Muscle of leg (tissue), 16 donors: ENCODE measurements at places on chromosomes 6 and 20. TPM values are rescaled to one million over a fixed set of nuclear protein-coding genes. Genes with fewer than 3 reads are reported as not detected.

DNA sequence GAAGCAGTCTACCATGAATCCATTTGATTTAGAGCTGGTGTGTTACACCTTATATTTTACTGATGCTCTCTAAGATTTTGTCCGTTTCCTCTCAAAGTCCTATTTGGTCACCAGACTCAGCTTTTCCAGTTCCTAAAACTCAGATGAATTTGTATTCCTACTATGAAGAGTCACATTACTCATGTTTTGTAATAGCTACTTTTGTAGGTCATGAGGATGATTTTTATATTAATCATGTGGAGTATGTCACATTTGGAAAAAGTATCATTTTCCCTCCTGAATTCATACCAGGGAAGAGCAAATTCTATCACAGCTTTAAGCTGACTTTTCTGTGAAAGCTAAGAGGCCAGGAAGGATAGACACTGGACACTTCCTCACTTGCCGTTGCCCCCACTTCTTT, 140.6 kb upstream of the SCGN start:
- no peaks in the 10 kb centered on the region for H3K36me3 ChIP-seq
- peak; percentile 59 for DNase-seq
- no peaks in the 10 kb centered on the region for H3K27me3 ChIP-seq
- H3K4me1 ChIP-seq = no peaks in the 10 kb centered on the region

- peaks cover 11% of the 10 kb centered on the region for H3K27me3 ChIP-seq
- DNase-seq = no peak
- no peak overlapping the region for H3K4me3 ChIP-seq
- H3K27ac ChIP-seq = no peak overlapping the region
- peaks cover 9% of the 10 kb centered on the region for H3K4me1 ChIP-seq
These were observed 52.7 kb downstream of the IL20RA start for GRCh38 chr6:136992113-136992512.

DNA sequence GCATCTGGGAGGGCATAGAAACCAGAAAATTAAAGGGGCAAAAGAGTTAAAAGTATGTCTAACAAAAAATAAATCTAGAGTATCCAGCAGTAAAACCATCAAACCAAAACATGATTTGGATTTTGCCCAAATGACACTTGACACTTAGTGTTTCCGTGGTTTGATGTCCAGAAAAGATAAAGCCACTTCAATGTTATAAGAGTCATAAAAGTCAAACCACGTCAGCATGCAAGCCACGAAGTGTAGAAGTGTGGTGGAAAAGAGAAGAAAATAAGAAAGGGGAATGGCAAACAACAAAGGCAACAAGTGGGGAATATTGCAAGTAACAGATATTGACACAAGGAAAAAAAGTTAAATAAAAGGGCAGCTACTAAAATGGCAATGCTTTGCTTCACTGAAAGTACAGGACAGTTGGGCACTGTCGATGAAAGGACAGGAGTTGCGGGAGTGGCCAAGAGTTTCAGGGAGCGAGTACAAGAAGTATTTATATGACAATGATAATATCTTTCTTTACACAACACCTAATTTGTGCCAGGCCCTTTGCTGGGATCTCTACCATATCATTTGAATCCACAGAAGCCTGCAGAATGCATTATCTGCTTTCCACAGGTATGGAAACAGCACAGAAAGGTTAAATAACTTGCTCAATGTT, 6.3 kb upstream of the HDDC2 start:
- H3K36me3 ChIP-seq = no peaks in the 10 kb centered on the region
- H3K27me3 ChIP-seq = peaks cover 2% of the 10 kb centered on the region
- no peak overlapping the region for H3K27ac ChIP-seq
- no peak overlapping the region for H3K4me3 ChIP-seq
- no peak for DNase-seq

GRCh38 chr6:6998194-6998569, 109.6 kb upstream of the RREB1 start:
- H3K27me3 ChIP-seq = no peaks in the 10 kb centered on the region
- no peak overlapping the region for H3K27ac ChIP-seq
- H3K4me1 ChIP-seq = no peaks in the 10 kb centered on the region
- no peak overlapping the region for H3K4me3 ChIP-seq

DNA sequence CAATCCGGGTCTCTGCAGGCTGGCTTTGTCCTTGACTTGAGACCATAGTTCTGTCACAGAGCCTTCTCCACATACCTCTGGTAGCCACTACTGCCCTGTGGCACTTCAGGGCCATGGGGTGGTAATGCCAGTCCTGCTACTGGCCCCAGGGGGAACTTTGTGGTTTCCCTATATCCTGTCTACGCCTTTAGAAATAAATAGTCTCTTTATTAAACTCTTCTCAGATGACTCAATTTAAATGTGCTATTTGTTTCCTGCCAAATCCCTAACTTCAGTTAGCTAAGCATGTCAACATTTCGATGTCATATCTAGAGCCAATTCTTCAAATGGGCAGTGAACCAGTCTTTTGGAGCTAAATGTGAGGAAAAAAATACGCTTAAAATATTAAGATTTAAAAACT, 60.1 kb downstream of the SEL1L2 start:
- no peak overlapping the region for H3K27ac ChIP-seq
- no peaks in the 10 kb centered on the region for H3K4me1 ChIP-seq
- no peak for DNase-seq
- no peak overlapping the region for H3K4me3 ChIP-seq
- H3K27me3 ChIP-seq = no peaks in the 10 kb centered on the region

GRCh38 chr6:159357211-159357915, 188.2 kb downstream of the FNDC1 start:
- H3K27ac ChIP-seq = no peak overlapping the region
- no peak overlapping the region for H3K4me3 ChIP-seq
- no peaks in the 10 kb centered on the region for H3K36me3 ChIP-seq
- peak; percentile 71 for DNase-seq
- no peaks in the 10 kb centered on the region for H3K27me3 ChIP-seq
- H3K4me1 ChIP-seq = peaks cover 26% of the 10 kb centered on the region

DNA sequence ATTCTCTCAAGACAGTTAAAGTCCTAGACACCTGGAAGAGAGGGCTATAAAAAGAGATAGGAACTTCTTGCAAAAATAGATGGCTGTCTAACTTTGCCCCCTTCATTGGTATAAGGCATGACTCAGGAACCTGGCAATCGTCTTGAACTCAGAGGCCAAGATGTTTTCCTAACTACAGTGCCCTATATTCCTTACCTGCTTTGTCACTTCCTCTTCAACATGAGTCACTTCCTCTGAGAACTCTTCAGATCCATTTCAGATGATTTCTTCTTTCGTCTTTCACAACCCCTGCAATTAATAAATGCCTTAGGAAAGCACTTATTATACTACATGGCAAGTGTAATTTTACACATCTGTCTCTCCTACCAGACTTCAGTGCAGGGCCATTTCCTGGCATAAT, 83.5 kb downstream of the HAO1 start:
- peaks cover 2% of the 10 kb centered on the region for H3K4me1 ChIP-seq
- no peak overlapping the region for H3K27ac ChIP-seq
- no peak for DNase-seq
- H3K36me3 ChIP-seq = no peaks in the 10 kb centered on the region
- no peak overlapping the region for H3K4me3 ChIP-seq
- no peaks in the 10 kb centered on the region for H3K27me3 ChIP-seq

The SNPH gene
- 5.6 TPM for polyA plus RNA-seq
